ENCODE measurements at places on chromosomes 12 and 14.

GRCh38 chr14:63857466-63858030 lies 4.7 kb downstream of the SYNE2 start:
- no peak for DNase-seq

GRCh38 chr12:59847127-59847526 lies 251.3 kb downstream of the SLC16A7 start:
- DNase-seq = no peak

GRCh38 chr12:73308079-73308478 lies 1035.9 kb downstream of the TRHDE start:
- no peak for DNase-seq

GRCh38 chr12:120930032-120930431 lies 25.9 kb upstream of the SPPL3 start:
- DNase-seq = no peak

GRCh38 chr14:89646971-89647370 lies 229.9 kb upstream of the FOXN3 start:
- DNase-seq = no peak

DNA sequence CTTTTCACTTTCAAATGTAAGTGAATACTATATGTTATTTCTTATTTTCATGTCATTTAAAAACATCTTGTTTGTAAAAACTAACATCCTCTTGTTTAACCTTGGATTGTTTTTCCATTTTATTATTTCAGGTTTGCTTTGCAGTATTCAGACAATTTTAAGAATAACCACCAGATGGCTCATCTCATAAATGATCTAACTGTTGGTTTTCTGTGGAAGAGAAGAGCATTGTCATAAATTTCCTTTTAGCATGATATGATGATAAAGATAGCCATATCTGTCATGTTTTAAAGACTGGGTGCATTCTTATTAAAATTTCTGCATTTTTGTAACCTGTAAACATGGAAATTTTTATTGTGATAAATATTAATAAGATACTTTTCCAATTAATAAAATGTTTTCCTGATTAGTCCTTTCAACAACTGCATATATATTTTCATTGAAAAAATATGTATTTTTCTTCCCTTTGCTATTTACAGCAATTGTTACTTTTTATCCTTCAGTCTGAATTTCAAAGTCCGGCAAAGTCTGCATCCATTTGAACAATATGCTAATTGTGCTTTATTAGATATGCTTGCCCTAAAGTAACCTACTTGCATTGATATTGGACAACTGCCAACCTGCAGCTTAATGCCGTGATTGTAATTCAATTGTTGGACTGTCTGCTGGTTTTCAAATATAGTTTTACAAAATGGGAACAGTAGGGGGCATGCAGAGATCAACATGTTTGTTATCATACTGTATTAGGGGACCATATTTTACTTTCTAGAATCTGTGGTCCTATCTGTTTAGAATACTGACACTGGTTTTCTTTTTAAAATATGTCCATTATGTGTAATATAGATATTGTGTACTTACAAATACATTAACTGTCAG lies 163.4 kb downstream of the GARIN6 start:
- no peak for DNase-seq

GRCh38 chr12:125113789-125114188 lies 48.6 kb downstream of the AACS start:
- no peak for DNase-seq

GRCh38 chr12:113371808-113372207 lies 13.4 kb downstream of the PLBD2 start:
- DNase-seq = no peak

GRCh38 chr14:94244182-94244581 lies 48.9 kb downstream of the SERPINA10 start:
- DNase-seq = no peak

DNA sequence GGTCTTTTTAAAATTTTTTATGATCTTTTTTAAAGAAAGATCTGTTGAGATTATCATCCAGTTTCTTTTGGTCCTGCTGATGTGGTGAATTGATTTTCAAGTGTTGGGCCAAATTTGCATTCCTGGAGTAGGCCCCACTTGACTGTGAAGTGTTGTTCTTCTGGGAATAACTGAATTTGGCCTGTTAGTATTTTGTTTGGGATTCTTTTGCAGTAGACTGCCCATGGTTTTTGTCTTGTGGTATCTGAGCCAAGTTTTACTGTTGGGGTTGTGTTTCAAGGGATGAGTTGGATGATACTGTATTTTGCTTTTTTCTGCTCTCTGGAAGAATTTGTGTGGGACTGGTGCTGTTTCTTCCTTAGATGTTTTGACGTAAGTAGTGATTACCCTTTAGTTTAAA lies 4.0 kb upstream of the SYCP3 start:
- DNase-seq = no peak

- DNase-seq = no peak
Measured at GRCh38 chr12:10624605-10625004, 11.2 kb upstream of the MAGOHB start.

DNA sequence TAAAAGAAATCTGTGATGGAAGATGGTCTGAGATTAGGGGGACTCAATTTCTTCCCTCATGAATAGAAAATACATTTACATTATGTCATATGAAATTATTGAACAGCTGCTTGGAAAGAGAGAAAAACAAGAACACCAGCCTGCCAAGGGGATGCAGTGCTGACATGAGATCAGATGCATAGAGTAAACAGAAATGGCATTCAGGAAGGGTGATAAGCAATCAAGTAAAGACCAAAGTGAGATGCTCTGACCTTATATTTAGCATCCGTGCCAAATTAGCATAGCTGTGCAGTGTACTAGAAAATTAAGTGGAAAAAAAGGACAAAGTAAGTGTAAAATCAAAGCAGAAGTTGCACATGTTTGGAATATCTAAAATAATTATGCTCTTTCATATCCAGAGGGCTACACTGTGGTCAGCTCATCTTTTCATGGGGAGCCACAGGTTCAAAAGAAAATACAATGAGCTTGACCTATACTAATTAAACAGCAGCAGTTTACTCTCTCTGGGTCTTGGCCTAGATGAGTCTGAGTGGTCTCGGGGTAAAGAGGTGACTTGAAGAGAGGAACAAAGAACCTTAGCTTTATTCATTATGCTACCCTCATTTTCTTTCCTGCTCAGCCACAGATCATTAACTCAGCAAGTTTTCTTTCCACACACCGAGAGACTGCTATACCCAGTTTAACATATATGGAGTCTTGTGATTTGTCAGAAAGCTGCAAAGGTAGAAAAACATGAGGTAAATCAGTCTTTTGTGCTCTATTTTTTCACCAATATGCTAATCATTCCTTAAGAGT lies 359.4 kb upstream of the FOXG1 start:
- no peak for DNase-seq

Measured in stimulated activated CD8-positive, alpha-beta memory T cell treated with anti-CD3 and anti-CD28 coated beads, Interleukin-7, amount 100 ng/mL, for 1 hour (primary cell).